ENCODE measurements at places on chromosomes 4 and X.

DNA sequence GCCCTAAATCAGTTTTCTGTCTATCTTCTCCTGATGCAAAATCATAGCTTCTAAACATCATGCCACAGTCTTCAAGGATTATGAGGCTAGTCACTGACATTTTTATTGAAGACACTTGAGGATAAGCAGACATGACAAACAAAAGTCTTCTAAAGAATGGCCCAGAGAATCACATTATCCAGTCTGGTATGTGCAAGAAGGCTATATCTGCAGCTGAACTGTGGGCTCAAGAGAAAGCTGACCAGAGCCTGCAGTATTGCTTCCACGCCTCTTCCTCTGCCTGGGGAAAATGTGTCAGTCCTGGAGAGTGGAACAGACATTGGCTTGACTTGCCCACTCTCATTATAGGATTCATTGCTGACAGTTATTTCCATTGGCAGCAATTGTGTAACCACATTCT lies 553.5 kb downstream of the SPOCK3 start:
- DNase-seq = no peak

GRCh38 chrX:131301155-131301554 lies 12.0 kb upstream of the IGSF1 start:
- DNase-seq = no peak

DNA sequence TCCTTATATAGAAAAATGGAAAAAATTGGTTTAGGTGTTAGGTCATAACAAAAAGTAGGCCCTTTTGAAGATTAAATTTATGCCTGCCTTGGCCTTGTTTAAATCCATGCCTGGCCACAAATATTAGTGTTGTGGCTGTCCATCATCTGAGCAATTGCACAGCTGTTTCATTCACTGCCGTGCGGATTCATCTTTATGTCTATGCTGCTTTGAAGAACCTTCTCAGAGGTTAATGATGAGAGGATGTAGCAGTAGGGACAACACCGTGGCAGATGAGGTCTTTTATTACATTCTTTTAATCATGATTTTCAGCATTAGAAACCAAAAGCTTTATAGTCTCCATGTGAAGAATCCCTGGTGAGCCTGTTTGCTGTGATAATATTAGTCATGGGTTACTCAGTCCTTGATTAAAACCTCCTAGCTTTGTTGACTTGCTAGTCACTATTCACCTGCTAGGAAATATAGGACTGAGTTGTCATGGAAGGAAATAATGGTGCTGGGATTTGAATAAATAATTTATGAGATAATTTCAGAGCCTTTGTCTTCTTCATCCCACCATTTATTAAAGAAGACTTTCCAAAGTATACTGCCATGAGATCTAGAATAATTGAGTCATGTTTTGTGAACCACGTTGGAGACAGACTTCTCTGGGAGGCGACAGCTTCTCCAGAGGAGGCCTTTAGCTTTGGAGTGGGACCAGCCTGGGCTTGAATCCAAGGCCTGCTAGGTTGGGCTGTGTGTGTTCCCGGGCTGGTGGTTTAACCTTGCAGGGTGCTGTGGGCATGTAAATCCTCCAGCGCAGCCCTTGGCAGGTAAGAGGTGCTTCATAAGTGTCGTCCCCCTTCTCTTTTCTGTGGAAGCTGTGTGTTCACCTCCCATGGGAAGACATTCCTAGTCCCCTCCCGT lies 53.5 kb downstream of the PTTG2 start:
- DNase-seq = peak; percentile 73

DNA sequence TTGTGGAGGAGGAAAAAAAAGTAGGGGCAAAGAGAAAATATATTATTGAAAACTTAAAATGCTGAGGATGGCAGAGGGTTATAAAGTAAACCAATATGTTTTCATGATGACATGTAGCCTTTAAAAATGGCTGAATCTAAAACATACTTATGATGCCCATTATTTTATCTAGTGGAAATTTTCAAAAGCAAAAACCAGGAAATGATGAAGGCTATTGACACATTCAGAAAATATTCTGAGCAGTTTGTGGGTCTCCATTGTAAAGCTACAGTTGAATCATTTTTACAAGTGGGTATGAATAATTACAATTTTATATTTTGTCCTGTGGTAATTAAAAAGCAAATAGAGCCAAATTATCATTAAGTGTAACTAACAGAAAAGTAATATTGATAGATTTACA lies 10.7 kb downstream of the PLS3 start:
- DNase-seq = no peak

GRCh38 chr4:143241892-143242291 lies 57.2 kb downstream of the USP38 start:
- no peak for DNase-seq

- no peak for DNase-seq
These were observed 14.3 kb downstream of the CT47C1 start for GRCh38 chrX:119087121-119087520.

GRCh38 chr4:634599-634985 lies 9.2 kb downstream of the PDE6B start:
- peak; percentile 5 for DNase-seq

DNA sequence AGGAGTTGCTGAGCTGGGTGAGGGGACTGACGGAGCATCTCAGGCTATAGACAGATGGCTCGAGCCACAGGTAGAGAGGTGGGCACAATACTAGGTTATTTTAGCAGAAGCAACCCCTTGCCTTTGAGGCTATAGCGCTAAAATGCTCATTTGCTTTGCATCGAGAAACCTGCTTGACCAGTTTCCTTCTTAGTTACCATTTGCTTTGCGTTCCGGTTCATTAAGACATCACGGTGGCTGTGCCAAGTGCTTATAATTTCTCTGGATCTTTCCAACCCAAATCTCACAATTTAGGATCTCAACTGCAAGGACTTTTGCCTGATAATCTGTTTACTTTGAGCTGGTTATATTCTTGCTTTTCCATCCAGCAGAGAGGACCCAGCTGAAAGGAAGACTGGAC lies 40.8 kb downstream of the DLG3 start:
- DNase-seq = no peak

- DNase-seq = no peak
These were observed 21.8 kb upstream of the GBA3 start for GRCh38 chr4:22670956-22671355.

DNA sequence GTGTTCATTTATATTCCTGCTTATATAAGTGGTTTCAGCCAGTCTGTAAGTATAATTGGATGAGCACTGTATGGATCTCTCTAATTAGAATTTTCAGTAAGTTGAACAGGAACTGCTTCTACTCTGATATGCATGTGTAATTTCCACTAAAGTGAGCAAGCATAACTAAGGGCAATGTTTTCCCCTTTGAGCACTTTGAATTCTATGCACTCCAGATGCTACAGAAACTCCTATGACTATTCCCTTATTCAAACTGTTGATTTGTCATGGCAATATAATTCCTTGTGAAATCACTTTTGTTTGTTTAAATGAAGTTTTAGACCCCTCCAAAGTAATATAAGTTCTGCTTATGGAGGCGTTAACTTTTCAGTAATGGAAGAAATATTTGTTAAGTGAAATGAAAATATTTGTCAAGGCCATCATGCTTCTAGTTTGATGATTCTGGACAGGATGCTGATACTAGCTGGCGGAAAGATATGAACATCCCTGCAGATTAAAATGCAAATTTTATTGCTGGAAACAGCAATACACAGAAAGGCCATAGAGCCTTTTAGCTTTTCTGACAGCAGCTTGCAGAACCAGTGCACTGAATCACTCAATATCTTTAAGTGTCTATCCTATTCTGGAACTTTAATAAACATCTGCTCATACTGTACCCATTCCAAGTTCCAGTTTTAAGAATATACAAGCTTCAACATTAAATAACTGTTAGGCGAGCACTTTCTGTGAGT lies 1460.8 kb downstream of the RAPGEF2 start:
- no peak for DNase-seq

- DNase-seq = no peak
These were observed 162.9 kb upstream of the SPIN4 start for GRCh38 chrX:63513825-63514568.

GRCh38 chrX:44152852-44153251 lies 179.7 kb upstream of the NDP start:
- no peak for DNase-seq

DNA sequence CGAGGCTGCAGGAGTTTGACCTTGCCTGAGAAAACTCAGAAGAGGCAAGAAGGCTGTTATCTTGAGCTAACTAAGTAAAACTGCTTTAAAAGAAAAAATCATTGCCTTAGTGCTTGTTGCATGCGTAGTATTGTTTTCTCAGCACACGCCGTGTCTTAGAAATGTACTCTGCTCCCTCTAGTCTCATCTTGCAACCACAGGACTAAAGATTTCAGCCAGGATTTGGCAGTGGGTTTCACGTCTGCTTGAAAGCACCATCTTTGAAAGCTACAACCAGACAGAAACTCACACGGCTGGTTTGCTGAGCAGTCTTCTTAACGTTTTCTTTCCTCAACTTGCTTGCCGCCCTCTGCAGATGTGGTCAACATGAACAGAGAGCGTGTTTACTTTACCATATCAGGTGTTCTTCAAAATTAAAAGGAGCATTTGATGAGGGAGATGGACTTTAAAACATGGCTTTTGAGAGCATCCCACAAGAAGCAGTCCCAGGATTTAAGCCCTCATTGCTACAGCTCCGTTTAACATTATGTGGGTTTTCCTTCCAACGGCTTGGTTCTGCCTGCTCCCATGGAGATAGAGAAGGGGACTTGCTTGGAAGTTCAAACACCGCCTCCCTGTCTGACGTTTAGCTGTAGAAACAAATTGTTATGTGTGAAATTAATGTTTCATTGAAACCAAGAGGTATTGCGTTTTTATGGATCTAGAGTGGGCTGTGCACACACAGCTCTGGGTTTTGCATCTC lies 3.4 kb downstream of the SORCS2 start:
- no peak for DNase-seq

DNA sequence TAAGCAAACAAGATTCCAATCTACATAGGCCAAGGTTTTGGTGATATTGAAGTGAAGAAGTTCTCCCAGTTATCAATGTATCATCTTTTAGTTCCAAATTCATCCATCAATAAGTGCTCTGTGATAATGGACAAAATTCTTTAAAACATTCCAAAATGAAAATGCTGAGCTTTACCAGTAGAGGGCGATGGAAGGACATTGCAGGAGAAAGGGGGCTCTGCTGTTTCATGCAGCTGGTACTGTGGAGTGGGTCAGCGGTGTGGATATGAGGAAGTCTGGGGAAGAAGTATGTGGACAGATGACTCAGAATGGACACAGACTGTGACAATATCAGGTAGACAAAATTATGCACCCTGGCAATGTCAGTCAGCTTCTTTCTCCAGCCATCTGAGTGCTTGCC lies 46.6 kb upstream of the HS6ST2 start:
- DNase-seq = no peak

DNA sequence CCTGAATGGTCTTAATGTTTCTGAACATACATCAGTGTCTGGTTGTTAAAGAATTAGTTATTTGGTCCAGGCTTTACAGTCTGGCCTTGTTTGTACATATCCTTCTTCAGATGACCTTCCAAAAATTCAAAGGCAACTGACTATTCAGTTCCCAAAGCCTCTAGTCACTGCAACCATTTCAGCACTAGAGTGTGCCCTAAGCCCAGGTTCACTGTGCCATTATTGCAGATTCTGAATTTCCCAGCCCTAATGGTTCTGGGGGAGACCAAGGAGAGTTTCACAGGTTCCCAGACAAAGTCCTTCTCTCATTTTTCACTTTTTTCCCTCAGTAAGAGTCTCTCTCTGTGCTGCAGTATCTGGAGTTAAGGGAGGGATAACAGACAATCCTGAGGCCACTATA lies 235.8 kb downstream of the TRAM1L1 start:
- DNase-seq = no peak

DNA sequence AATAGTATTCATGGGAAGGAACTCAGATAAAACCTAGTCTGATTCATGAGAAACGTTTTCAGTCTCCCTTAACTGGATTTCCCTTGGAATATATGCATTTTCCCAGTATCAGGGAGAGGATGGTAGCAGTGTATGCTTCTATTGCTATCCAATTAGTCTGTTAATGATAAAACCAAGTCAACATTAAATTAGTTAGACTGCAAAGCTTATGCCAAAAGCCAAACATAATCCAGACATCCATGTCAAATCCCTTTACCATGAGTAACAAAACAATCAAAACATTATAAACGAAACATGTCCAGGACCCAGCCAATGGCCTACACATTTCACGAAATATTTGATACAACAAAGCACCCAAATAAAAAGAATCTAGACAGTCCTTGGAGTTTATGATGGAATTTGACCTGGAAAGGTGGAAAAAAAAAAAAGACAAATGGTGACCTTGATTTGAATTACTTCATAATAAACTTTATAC lies 34.5 kb upstream of the VEGFD start:
- no peak for DNase-seq

GRCh38 chr4:93086356-93086755 lies 742.2 kb upstream of the ATOH1 start:
- no peak for DNase-seq

GRCh38 chr4:38948551-38948950 lies 80.9 kb downstream of the FAM114A1 start:
- peak; percentile 58 for DNase-seq

DNA sequence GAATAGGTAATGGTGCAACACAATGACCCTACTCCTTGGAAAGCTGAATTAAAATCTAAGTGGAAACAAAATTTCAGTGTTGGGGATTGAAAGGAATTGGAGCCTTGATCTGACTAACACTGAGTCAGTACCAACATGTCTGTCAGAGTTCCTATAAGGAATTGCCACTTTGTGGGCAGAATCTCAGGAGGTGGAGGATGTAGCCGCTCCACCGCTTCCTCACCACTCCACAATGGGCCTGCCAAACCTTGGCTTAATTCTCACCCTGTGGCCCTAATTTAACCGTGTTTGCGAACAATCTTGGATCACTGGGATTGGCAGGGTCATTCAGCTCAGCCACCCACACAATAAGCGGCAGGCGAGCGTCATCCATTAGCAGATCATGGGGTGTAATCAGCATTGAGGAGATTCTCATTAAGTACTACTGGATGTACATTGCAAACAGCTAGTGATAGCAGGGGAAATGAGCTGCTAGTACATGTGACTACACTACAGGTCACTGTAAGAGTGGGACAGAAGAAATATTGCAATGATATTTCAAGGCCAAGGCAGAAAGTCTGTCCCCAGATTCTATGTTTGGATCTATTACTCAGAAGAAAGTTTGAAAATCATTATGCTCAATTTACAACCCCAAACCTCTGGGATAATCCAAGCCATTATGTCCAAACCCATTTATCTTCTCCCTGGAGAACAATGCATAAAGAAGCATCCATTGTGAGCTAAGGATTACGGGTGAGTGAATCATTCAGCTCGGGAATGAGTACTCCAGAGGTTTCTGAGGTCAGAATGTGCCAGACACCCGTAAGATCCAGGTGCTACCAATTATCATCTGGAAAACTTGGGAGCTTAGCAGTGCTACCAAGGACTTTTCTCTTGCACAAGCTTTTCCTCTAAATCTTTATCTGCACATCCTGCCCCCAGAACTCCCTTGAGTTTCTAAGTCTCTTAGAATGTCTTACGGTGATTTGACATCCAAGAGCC lies 5.8 kb downstream of the SRPX start:
- no peak for DNase-seq

Measured in right lobe of liver (tissue), 6 donors.